ENCODE measurements at places on chromosomes 6 and 20.

GRCh38 chr6:110944681-110945151, 13.8 kb upstream of the GTF3C6 start:
- DNase-seq, result no peak

- no peak for DNase-seq
Observed at GRCh38 chr6:53635322-53635721, 30.2 kb downstream of the KLHL31 start.

GRCh38 chr6:48747040-48747439, 636.0 kb upstream of the PTCHD4 start:
- no peak for DNase-seq

GRCh38 chr6:31265926-31266325, 6.0 kb downstream of the HLA-C start:
- no peak for DNase-seq

- no peak for DNase-seq
Observed at GRCh38 chr6:81744131-81744530, 8.3 kb downstream of the TENT5A start.

DNA sequence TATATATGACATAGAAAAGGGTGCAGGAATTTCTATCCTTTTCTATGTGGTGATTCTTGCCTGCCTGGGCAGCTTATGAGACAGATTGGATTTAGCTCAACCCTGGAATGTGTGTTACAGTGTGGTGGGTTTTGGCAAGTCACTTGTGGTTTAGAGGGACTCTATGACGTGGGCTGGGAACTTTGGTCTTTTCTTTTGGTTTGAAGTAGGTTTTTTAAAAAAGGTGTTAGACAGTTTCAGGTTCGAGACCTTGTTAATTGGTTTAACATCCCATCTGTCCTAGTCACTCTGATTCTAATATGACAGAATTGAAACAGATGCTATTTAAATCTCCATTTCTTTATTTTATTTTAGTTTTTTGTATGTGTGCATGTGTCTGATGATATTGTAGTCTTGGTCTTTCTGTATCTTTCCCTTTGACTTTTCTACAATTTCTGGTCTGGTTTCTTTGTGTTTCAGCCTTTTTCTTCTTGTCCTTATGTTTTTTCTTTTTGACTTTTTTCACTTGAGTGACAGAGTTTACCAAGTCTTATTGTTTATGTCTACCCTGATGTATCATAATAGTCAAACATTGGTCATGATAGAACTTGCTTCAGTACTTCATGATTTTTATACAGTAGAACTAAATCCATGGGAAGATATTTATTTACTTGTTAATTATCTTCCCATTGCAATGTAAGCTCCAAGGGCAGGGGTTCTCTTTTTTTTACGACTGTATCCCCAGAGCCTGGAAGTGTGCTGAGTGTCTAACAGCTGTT, 174.3 kb downstream of the CDKAL1 start:
- DNase-seq, result no peak

DNA sequence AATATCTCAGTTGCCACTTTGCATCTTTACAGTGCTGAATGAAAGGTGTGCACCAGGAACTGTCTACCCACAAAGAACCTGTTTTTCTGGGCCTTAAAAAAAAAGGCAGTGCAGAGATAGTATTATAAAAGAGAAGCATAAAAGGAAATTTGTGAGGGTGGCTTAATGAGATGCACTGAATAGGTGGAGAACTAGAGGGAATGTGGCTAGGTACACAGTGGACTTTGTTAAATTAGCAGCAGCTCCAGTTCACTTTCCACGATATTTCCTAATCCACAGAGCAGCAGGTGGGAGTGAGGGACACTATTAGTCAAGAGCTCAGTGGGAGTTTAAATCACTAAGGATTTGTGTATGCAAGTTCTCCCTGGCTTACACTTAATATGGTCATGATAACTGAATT, 38.8 kb downstream of the MAP7 start:
- DNase-seq, result no peak

DNA sequence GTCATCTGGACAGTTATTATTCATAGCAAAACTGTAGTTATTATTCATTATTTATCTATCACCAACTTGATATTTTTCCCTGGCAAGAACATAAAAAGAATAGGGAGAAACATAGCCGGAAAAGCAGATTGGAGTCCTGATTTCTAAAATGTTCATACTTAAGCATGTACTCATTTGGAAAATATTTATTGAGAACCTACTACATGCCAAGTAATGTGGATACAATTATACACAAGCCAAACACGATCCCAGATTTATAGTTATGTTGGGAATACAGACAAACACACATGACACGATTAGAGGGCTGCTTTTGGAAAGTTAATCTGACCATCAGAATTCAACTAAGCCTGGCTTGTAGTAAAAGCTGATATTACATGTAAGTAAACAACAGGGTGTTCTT, 30.7 kb downstream of the ARHGAP18 start:
- DNase-seq, result no peak

DNA sequence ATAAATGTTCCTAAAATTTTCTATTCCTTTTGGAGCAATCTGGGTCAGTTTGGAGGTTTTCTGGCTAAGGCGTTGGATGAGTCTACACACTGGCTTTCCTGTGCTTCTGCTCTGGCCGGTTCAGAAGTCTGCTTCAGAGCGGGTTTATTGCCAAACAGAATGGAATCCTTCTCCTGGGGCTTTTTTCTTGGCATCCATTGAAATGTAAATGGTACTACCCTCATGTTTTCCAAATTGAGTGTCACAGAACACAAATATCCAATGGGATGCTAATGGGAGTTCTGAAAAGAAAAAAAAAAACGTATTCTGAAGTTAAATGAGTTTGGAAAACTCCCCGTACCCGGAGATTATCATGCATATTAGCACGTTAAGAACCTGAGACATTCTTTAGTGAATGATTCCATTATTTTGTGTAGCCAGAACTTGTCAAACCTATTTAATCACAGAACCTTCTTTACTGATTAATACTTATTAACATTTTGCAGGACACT, 930.3 kb downstream of the QKI start:
- no peak for DNase-seq

DNA sequence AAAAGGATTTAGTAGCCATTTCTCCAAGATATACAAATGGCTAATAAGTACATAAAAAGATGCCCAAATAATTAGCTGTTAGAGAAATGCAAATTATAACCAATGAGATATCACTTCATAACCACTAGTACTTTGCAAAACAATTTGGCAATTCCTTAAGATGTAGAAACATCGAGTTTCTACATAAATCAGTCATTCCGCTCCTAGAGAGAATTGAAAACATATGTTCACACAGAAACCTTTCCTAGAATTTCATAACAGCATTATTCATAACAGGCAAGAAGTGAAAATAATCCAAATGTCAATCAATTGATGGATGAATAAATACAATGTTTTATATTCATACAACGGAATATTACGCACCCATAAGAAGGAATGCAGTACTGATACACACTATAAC, 20.5 kb upstream of the NT5E start:
- no peak for DNase-seq

DNA sequence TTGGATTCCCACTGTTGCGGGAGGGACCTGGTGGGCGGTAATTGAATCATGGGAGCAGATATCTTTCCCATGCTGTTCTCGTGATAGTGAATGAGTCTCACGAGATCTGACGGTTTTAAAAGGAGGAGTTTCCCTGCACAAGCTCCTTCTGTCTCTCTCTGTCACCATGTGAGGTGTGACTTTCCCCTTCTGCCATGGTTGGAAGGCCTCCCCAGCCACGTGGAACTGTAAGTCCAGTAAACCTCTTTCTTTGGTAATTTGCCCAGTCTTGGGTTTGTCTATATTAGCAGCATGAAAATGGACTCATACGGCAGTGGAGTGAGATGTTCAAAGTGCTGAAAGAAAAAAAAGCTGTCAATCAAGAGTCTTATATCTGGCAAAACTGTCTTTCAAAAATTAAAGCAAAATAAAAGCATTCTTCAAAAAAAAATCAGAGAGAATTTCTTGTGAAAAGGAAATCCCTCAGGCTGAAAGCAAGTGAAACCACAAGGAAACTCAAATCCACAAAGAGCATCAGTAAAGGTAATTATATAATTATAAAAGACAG, 15.5 kb upstream of the KIF25 start:
- no peak for DNase-seq

DNA sequence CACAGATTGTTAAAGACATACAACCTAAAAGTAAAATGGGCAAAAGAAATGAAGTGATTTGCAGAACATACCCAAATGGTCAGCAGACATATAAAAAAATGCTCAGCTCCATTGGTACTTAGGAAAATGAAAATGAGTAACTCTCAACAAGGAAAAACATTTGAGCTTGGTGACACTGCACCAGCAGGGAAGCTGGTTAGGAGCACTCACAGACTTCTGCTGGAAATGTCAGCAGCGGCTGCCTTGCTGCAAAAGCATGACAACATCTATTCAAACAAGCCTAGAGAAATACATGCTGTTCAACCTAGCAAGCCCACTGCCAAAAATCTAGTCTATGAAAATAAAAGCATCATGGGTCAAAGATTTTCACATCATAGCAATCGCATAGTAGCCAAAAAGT, 99.0 kb upstream of the FOXQ1 start:
- no peak for DNase-seq

GRCh38 chr6:110864824-110865223, 9.8 kb upstream of the AMD1 start:
- DNase-seq, result no peak

DNA sequence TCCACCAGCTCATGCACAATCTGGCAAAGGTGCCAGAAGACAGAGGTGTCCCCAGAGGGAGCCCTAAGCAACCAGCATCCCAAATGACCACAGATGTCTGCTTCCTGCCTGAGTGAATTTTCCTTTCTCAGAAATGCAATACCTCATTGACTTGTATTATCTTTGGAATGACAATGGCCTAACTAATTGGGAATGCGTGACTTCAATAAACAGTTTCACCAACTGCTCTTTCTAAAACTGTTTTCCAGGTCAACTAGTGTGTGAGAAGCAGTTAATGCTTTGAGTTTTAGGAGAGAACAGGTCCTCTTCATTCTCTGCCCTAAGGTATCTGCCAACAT, 108.9 kb upstream of the SNX9 start:
- no peak for DNase-seq

GRCh38 chr20:56461576-56461975, 6.9 kb upstream of the RTF2 start:
- no peak for DNase-seq

- no peak for DNase-seq
Observed at GRCh38 chr20:62141397-62142251, 1.6 kb downstream of the PSMA7 start.

All from activated effector memory CD4-positive, alpha-beta T cell treated with Interleukin-2 at 50 U/mL for 16 hours (primary cell).